Articular chondrocyte of knee joint (primary cell): ENCODE measurements at places on chromosomes 4 and X. TPM values are rescaled to one million over a fixed set of nuclear protein-coding genes. Genes with fewer than 3 reads are reported as not detected.

The HTRA3 gene
- total RNA-seq: 13.0 and 20.8 TPM in 2 replicates

The ADH1C gene
- 0.26 and 0.32 TPM in 2 replicates for total RNA-seq

The TMEM255A gene
- 0.13 and 0.54 TPM in 2 replicates for total RNA-seq

The AADAT gene
- 5.6 and 6.4 TPM in 2 replicates for total RNA-seq

The SPON2 gene
- 23.7 and 27.6 TPM in 2 replicates for total RNA-seq

The CCDC110 gene
- 5.0 and 7.1 TPM in 2 replicates for total RNA-seq

The DDX53 gene
- total RNA-seq: not detected in 2 replicates

The RGN gene
- 6.1 and 9.6 TPM in 2 replicates for total RNA-seq

The SOWAHB gene
- not detected in 2 replicates for total RNA-seq

The CHRDL1 gene
- 1.2 and 1.4 TPM in 2 replicates for total RNA-seq

The HSFX4 gene
- total RNA-seq: not detected in 2 replicates

The PASD1 gene
- not detected in 2 replicates for total RNA-seq

The PAQR3 gene
- total RNA-seq: 15.9 and 18.6 TPM in 2 replicates

The ARX gene
- not detected in 2 replicates for total RNA-seq

The GAGE1 gene
- total RNA-seq: not detected in 2 replicates

The CCDC120 gene
- 0.91 and 1.5 TPM in 2 replicates for total RNA-seq
